ENCODE measurements at places on chromosomes 7 and 10.

GRCh38 chr7:112985377-112985987 is 101.1 kb downstream of the GPR85 start:
- DNase-seq, result no peak

DNA sequence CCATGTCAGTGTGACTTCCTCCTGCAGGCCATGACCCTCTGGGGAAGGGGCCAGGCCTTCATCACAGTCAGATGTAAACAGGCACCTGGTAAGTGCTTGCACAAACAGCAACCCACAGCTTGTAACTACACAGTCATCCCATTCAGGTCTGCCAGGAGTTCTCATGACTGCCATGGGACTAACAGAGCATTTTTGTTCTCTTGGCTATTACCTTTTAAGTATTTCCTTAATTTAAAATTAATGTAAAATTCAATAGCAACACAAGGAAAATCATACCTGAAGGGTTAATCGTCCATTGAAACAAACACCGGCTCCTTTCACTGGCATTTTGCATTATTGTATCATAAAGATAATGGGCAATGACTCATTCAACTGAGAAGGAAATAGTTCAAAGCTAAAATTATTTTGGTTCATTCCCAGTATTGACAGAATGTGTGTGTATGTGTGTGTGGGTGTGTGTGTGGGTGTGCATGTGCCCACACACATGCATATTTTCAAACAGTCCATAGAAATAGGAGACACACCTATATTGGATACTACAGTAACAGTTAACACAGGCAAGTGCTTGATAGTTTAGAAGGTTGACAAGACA is 307.9 kb downstream of the WDR11 start:
- DNase-seq, result no peak

DNA sequence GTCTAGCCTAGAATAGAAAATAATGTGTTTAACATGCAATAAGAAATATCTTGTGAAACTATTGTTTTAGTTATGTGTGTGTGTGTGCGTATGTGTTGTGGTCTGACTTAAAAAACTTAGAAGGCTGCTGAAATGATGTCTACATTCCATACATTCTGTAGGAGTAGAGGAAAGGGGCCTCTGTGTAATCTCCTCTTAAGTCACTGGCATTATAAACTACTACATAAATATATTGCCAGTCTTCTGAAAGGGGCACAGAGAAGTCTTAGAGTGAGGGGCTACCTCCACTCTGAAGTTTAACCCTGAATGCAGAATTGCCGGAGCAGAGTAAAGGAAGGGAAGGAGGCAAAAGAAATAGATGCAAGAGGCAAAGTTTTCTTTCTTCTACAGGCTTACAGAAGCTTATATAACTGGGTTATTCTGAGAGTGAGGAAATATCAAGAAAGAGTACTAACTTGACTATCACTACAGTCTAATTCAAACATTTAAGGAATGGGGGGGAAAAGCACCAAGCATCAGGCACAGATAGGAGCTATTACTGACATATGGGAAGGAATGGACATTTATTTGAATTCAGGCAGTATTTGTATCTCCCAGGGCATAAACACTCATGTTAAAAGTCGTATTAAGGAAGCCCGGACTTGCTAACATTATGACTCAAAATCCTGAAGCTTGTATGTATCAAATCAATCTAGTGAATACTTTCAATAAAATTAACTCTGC is 75.7 kb downstream of the DNAJC1 start:
- DNase-seq, result no peak

GRCh38 chr7:149224352-149224751 is 15.1 kb upstream of the ZNF212 start:
- DNase-seq, result no peak

- no peak for DNase-seq
These were observed 365.1 kb downstream of the AUTS2 start for GRCh38 chr7:69963393-69963792.

DNA sequence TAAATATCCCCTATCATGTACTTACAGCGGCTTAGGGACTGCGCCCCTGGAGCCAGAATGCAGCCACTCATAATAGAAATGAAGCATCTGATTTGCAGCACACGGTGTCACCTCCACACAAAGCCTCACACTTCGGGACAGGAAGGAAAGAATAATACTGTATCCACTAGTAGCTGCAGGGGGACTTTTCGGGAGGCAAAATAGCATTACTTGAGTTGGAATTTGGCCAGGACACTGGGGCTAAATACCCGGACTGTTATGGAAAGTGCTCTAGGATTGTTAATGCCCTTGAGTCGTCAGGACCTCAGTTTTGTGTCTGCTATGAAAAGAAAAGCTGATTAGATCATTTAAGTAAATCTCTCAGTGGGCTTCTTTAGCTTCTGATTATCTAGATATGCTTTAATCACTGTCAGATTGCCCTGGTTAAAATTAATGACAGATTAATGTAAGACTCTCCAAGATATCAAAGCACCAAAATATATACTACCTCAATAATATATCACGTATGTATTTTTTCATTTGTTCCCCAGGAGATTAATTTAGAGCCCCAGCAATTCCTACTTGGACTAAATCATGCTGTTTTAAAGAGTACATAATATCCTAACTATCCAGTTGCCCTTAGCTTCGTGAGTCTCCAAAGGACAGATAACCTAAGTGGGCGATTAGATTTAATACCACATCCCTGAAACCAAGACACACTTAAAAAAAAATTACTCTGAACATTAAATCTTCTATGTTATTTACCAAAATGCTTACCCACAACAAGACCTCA is 173.0 kb upstream of the NEBL start:
- DNase-seq, result no peak

- no peak for DNase-seq
These were observed 142.0 kb downstream of the HDAC9 start for GRCh38 chr7:18637516-18637915.

DNA sequence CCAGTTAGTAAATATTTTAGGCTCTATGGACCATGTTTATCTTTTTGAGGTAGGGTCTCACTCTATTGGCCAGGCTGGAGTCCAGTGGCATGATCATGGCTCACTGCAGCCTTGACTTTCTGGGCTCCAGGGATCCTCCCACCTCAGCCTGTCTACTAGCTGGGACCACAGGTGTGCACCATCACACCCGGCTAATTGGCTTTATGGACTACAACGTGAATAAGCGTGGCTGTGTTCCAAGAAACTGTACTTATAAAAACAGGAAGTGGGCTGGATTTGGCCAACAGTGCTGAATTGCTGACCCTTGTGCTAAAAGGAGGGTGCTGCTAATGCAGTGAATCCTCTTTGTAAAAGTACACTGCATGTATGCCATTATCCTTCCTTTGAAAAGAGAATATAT is 111.7 kb upstream of the CDK13 start:
- peak; percentile 95 for DNase-seq

GRCh38 chr7:114084472-114085312 is 165.9 kb upstream of the PPP1R3A start:
- peak; percentile 38 for DNase-seq

GRCh38 chr7:64869121-64869725 is 33.9 kb upstream of the ZNF273 start:
- DNase-seq, result no peak

GRCh38 chr7:30800785-30801252 is 29.6 kb downstream of the MINDY4 start:
- peak; percentile 16 for DNase-seq

DNA sequence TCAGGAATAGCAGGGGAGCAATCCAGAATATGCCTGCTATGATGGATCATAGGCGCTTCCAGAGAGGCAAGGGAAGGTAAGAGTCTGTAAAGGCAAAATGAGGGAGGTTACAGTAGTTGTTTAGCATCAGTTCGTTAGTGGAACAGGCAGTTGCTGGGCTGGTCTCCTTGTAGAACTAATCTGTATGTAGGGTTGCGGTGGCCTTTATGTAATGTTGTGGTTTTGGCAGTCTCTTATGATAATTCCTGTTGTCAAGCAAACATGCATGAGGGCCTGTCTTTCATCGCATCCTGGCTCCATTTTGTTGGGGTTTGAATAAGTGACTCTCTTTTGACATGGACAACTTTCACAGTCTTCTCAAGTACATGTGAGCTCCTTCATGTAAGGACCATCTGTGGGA is 427.8 kb upstream of the LRGUK start:
- DNase-seq, result no peak

- no peak for DNase-seq
These were observed 2.4 kb downstream of the TLL2 start for GRCh38 chr10:96511044-96511945.

- no peak for DNase-seq
These were observed 84.1 kb downstream of the PTPRE start for GRCh38 chr10:127990846-127991542.

GRCh38 chr7:85222522-85222921 is 35.7 kb upstream of the SEMA3D start:
- no peak for DNase-seq

DNA sequence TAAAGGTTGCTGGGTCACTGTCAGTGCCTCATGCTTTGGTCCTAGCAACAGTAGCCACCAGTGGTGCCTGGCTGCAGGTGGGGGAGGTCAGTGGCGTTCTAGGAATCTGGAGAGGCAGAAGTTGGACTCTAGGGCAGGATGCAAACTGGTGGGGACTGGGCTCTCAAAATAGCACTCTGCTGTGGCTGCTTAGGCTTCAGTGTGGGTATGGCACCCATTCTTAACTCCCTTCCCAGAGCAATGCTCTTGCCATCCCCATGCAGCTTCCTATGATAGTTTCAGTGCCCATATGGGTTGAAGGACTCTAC is 330.8 kb downstream of the PCDH15 start:
- DNase-seq, result no peak

DNA sequence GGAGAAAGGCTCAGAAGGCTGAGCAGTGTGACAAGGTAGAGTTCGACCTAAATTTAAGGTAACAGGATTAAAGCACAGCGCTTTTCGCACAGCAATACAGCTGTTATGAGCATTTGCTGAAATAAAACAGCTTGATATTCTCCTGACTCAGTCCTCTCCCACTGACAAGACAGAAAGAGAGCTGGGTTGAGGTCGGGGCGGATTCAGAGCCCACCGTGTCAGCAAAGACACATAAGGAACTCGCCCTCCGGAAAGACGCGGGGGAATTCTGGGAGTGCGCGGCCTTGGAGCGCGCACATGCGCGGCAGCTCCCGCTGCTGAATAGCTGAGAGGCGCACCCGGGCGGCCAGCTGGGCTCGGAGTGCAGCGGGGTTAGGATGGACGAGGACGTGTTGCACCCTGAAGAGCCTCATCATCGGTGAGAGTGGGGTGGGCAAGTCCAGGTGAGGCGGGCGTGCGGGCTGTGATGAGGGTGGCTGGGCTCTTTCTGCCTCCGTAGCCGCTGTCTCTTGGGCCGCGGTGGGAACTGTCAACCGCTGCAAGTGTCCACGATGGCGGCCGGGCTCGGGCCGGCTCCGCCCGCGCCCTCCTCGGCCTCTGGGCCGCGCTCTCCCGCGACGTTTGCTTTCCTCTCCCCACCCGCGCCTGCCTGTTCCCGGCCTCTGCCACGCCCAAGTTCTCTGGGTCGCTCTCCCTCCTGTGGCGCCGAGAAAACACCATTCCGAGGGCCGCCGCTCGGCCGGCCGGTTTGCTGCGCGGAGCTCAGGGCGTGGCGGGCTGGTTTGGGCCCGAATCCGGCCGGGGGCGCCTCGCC is 120.6 kb downstream of the LYZL1 start:
- no peak for DNase-seq

- DNase-seq, result no peak
These were observed 176.4 kb upstream of the HPS1 start for GRCh38 chr10:98623176-98623575.

DNA sequence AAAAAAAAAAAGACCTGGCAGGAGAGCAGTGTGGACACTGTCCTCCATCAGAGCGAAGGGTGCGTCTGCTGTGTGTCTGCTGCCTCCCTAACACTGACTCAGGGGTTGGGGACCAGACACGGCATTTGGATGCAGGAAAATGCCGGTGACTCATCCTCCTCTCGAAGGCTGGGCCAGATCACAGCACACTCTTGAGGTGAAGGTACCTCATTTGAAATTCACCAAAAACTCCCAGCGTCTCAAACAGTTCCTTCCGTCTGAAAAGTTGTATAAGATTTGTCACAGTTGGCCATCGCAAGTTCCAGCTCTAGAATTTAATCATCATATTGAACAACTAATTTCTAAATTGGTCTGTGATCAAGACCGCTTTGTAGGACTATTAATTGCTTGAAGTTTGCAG is 118.1 kb upstream of the LYZL2 start:
- DNase-seq, result no peak

GRCh38 chr7:37912756-37913155 is 3.9 kb downstream of the SFRP4 start:
- no peak for DNase-seq

- no peak for DNase-seq
These were observed 5.2 kb downstream of the NOBOX start for GRCh38 chr7:144398291-144398690.

DNA sequence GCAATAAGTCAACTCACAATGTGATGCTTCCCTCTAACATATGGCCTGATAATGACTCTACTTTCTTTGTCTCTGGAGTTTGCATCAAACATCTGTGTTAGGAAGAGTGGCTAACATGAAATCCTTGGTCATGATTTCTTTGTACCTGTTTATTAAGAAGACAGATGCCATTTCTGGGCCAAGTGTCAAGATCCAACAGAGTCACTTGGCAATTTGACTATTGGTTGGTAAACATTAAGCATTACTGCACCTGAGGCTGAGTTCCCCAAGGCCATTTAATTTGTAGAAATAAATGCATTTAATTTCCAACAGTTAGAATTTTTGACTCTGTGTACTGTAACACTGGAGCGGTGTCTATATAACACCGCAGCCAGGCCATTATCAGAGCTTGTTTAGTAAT is 403.7 kb downstream of the GALNT17 start:
- no peak for DNase-seq

- DNase-seq, result no peak
These were observed 599.3 kb upstream of the CELF2 start for GRCh38 chr10:10418387-10418786.

GRCh38 chr7:133746305-133746704 is 380.8 kb upstream of the LRGUK start:
- no peak for DNase-seq

DNA sequence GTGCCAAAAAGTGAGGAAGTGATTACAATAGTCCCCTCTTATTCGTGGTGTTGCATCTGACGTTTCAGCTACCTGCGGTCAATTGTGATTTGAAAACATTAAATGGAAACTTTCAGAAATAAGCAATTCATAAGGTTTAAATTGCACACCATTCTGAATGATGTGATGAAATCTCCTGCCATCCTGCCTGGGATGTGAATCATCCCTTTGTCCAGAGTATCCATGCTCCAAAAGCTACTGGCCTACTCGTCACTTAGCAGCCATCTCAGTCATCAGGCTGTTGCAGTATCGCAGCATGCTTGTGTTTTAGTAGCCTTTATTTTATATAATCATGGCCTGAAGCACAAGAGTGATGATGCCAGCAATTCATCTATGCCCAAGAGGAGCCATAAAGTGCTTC is 97.7 kb upstream of the CDCA7L start:
- no peak for DNase-seq

- DNase-seq, result no peak
These were observed 18.4 kb downstream of the TMEM176A start for GRCh38 chr7:150818971-150819370.

GRCh38 chr10:93039110-93039509 is 21.5 kb upstream of the CYP26C1 start:
- no peak for DNase-seq

DNA sequence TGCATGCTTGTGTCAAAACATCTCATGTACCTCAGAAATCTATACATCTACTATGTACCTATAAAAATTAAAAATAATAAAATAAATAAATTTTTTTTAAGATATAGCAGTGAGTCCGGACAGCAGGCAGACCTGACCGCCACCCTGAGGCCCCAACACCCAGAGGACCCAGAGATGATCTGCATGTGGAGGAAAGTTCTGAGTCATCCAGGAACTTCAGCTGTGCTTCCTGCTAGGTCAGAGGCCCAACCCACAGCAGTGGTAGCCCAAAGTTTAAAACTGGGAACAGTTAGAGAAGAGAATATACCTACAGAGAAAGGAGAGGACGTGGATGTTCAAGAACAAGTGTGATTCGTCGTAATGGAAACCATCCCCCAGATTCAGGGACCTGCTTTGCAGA is 683.7 kb upstream of the NRP1 start:
- no peak for DNase-seq
